ENCODE measurements at places on chromosomes 2 and 18.

DNA sequence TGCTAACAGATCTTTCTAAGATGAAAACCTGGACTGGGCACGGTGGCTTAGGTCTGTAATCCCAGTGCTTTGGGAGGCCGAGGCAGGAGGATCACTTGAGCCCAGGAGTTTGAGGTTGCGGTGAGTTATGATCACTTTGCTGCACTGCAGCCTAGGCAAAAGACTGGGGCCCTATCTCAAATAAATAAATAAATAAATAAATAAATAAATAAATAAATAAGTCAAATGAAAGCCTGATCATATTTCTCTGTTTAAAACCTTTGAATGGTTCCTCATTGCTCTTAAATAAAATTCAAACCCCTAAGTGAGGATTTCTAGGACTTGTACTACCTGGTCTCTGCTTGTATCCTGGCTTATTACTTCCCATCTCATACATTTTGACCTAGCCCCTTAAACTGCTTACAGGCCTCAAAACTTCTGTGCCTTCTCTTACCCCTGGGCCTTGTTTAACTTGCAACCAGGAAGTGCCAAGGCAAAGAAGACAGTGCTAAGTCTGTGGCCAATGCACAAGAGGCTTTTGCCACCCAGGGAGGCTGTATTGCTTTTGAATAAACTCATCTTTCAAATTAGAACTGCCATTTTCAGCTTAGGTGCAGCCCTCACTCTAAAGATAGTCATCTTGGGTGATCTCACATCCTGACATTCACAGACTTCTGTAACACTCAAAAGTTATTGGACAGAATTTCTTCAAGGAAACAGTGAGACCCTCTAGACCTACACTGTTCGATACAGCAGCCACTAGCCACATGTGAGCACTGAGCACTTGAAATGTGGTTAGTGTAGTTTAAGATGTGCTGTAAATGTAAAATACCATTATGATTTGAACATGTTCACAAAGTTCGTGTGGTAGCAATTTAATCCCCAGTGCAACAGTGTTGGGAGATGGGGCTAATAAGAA lies 73.7 kb downstream of the POLE4 start:
- DNase-seq = no peak

GRCh38 chr2:218272531-218273212 lies 2.4 kb downstream of the PNKD start:
- DNase-seq = peak; percentile 88

DNA sequence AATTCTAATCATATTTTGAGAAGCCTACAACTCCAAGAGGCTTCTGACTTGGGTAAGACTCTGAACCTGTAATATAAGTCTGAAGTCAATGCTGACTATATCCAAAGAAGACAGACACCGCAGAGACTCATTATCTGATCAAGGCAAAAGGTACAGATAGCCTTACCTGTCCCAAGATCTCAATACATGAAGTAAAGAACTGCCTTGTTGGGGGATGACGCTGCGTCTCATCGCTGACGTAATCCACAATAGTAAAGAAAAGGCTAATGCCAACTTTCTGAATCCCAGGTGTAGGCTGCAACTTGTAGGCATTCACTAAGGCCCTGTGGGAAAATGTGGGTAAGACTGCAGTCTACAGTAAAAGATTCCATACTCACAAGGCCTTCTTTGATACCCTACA lies 62.1 kb downstream of the SIGLEC15 start:
- no peak for DNase-seq

- no peak for DNase-seq
Measured at GRCh38 chr18:13587937-13588336, 138.4 kb downstream of the FAM210A start.

- DNase-seq = no peak
Measured at GRCh38 chr2:86492048-86492453, 50.9 kb downstream of the KDM3A start.

GRCh38 chr18:34909637-34910364 lies 131.4 kb upstream of the MAPRE2 start:
- no peak for DNase-seq

GRCh38 chr2:211477537-211478275 lies 921.3 kb downstream of the CPS1 start:
- DNase-seq = no peak

DNA sequence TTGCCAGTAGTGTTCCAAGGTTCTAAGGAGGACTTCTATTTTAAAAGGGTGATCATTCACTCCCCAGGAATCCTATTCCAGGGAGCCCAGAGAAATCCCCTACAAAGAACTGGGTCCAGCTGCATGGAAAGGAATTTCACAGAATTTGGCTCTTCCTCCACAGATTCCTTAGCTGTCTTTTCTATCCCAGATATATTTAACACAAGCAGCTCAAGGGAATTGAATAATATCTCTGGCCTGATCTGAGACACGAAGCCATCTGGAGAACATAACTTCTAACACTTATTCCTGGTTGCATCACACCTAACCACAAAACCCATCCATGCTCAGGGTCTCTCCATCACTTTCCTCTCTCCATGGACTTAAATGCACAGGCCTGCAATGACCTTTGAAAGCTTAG lies 306.7 kb upstream of the ACVR2A start:
- no peak for DNase-seq

GRCh38 chr18:572831-573289 lies 7.3 kb upstream of the CETN1 start:
- no peak for DNase-seq

- no peak for DNase-seq
Measured at GRCh38 chr18:55346961-55347740, 240.8 kb downstream of the TCF4 start.

DNA sequence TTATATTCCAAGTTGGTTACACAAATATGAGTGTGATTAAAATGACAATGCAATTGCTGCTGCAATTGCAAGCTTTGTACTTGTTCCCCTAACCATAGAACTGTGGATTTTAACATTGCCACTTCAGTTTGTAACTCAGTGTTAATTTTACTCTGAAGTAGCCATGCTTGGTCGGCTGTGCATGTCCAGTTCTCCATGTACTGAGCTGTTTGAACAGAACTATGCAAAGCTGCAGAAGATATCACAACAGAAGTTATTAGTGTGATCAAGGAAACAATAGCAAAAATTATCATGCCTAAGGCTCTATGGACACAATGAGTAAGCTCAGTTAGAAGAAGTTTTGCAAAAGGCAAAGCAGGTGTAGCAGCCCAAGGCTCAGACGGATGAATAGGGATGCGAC lies 45.3 kb downstream of the CXCR4 start:
- DNase-seq = no peak

DNA sequence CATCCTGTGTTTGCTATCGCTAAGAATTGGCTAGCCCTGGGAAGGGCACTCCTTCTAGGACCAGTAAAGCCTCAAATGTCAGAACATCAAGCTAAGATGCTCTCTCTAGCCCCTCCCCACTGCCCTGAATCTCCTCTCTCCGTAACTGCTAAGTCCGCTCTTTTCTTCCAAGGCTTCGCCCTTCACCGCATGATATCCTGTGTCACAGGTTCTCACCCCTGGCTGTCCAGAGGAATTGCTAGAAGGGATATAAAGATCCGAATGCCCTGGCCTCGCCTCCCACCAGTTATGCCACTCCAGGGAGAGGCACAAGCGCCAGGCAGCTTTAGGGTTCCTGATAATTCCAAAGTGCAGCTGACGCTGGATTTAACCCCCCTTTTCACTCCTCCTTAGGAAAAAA lies 17.1 kb upstream of the GPR45 start:
- DNase-seq = no peak

- no peak for DNase-seq
Measured at GRCh38 chr18:12520442-12520992, 112.8 kb downstream of the PRELID3A start.

GRCh38 chr18:61896757-61897156 lies 4.0 kb upstream of the RNF152 start:
- peak; percentile 55 for DNase-seq

- peak; percentile 89 for DNase-seq
Measured at GRCh38 chr18:13221869-13222855, 3.6 kb downstream of the LDLRAD4 start.

DNA sequence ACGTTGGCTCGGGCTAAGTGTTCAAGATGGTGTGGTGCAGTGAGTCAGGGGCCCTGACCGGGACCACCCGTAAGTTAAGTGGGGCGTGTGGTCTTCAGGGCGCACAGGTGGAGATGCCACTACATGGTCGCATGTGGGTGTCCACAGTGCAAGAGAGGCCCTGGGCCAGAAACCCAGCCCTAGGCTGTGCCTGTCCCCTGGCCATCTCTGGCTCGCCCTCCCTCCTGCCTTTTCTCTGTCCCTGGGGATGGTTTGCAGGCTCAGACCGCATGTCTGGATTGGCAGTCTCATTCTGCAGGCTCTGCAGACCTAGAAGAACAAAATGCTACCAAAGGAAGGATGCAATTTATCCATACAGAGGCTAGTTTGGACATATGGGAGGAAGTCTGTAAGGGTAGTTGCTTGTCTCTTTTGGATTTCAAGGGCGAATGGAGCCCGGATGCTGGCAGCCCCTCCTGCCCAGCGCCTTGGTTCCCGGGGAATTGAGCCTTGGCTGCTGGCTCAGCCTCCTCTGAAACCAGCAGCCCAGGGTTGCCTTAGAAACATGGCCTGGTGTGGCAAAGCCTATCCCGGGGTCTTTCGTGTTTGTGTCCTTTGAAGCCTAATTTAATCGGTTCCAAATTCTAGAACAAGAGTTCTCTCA lies 417.5 kb upstream of the HS6ST1 start:
- no peak for DNase-seq

DNA sequence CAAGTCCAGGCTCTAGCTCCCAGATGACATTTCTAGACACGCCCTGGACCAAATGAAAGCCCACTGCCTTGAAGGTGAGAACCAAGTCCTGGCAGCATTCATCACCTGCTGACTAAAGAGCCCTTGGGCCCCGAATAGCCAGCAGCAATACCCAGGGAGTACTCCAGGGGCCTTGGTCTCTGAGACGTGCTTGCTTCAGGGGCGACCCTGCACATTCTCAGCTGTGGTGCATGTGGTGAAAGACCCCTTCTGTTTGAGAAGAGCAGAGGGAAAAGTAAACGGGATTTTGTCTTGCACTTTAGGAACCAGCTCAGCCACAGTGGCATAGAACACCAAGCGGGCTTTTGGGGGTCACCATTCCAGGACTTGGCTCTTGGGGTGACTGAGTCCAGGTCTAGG lies 260.5 kb upstream of the MYT1L start:
- DNase-seq = no peak

DNA sequence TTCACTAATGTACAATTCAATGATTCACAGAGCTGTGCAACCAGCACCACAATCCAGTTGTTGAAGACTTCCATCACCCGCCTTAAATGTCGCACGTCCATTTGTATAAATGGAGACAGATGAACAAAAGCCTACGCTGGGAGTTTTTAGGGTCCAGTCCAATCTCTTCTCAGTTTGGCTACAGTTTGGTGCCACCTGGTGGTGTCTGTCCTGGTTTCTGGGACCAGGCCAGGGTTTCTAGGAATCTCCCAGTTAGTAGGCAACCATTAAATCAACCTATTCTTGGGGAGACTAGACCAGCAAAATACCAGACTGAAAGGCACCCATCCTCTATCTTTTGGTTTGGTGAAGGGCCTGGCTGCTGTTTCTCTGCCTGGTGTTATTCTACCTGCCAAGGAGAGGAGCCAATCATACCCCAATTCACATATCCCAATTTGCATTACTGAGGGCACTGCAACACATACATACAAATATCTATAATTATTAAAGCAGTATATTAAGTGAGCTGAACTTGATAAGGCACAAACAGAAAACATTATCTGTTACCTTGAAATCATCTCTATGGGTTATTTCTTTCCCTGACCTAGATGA lies 3.2 kb upstream of the DDX1 start:
- no peak for DNase-seq

- no peak for DNase-seq
Measured at GRCh38 chr18:26708806-26709716, 156.4 kb downstream of the AQP4 start.

GRCh38 chr18:41449612-41450011 lies 505.4 kb upstream of the PIK3C3 start:
- DNase-seq = no peak

- DNase-seq = no peak
Measured at GRCh38 chr2:204545861-204546735, 823 bp downstream of the PARD3B start.

- DNase-seq = no peak
Measured at GRCh38 chr2:9113916-9114315, 92.7 kb upstream of the ASAP2 start.

DNA sequence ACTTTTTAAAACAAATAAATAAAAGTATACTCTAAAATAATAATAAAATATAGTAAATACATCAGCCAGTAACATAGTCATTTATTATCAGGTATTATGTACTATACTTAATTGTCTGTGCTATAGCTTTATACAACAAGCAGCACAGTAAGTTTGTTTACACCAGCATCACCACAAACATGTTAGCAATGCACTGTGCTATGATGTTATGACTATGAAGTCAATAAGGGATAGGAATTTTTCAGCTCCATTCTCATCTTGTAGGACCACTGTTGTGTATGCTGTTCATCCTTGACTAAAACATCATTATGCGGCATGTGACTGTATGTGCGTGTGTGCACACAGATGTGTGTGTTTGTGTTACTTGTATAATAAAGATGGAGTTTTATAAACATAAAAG lies 137.5 kb downstream of the LYPD6B start:
- DNase-seq = no peak

DNA sequence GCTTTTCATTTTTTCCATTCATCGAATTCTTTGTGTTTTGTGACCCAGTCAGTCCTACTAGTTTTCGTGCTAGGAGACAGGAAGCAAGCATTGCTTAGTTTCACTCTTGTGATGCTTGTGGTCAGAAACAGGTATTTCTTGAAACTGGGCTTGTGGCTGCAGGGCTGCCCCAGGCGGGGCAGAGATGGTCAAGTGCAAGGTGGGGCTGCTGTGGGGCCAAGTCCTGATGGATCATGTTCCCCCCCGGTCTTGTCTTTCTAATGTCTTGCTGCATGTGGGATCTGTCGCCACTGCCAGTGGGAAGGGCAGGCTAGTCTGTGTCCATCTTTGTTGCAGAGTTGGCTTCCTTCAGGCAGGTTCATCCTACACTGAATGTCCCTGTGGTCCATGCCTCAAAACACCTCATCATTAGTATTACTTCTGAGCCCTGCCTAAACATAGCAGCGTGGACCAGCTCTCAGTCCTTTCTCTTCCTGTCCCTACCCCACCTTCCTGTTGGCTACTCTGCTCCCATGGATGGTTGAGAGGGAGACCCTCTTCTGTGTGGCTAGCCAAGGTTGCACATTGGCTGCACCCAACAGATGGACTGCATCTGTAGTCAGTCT lies 38.7 kb downstream of the INPP4A start:
- no peak for DNase-seq

- no peak for DNase-seq
Measured at GRCh38 chr2:241020629-241021190, 22.3 kb downstream of the SNED1 start.

- DNase-seq = no peak
Measured at GRCh38 chr2:130302164-130302886, 40.4 kb upstream of the IMP4 start.

DNA sequence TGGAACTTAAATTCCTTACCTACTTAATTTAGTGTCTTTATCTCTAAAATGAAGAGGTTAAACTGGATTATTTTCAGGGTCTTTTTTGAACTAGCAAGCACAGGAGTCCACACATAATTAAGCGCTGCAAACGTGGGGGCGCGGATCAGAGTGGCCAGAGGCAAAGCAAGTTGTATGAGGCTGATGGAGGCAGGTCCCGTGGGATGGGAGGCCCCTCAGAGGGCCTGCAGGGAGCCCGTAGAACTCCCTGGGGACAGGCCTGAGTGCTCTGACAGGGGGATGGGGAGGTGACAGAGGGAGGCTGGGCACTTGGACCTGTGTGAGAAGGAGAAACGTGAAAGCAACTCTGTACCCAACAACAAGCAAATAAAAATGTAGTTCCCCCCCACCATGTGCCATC lies 177.8 kb downstream of the ACKR3 start:
- no peak for DNase-seq

- DNase-seq = no peak
Measured at GRCh38 chr18:44518091-44518615, 162.5 kb upstream of the SETBP1 start.

GRCh38 chr2:112959109-112959812 lies 18.5 kb upstream of the IL36G start:
- no peak for DNase-seq
